ENCODE measurements at places on chromosomes 2 and 18.

DNA sequence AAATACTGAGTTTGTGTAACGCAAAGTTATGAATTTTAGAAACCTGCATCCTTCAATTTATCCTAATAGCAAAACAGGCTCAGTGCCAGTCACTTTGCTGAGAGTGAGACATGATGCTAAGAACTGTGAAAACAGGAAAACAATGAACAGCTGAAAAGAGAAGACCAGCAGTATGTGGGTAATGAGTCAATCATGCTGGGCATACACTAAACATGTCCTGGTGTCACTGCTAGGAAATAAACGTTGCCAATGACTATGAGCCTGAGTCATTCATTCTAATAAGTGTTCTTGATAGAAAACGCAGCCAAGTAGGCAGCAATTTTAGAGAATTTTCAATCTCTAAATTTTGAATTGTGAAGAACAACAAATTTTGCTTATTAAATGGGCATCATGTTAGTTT, 237.3 kb downstream of the GALR1 start:
- DNase-seq: no peak

- no peak for DNase-seq
Measured at GRCh38 chr2:193253014-193253530, 1058.3 kb upstream of the TMEFF2 start.

DNA sequence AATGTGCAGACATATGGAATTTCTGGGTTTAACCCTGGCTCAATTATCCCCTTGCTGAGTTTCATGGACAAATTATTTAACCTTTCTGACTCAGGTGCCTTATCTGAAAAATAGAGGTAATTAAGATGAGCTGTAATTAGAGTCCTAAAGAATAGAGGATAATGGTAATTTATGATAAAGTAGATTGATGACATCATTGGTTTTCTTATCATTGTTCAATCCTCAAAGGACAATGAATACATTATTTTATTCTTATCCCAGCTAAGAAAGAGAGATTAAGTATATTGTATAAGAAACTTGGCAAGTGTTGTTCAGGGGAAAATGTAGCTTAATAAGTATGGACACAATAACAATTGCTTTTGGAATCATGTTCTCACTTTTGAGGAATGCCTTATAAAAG, 279.3 kb downstream of the NYAP2 start:
- DNase-seq: no peak

- DNase-seq: no peak
Measured at GRCh38 chr2:25690058-25690457, 16.7 kb upstream of the DTNB start.

- DNase-seq: no peak
Measured at GRCh38 chr2:169039702-169040101, 8.6 kb upstream of the ABCB11 start.

GRCh38 chr2:5140347-5140746, 551.8 kb upstream of the SOX11 start:
- DNase-seq: no peak

DNA sequence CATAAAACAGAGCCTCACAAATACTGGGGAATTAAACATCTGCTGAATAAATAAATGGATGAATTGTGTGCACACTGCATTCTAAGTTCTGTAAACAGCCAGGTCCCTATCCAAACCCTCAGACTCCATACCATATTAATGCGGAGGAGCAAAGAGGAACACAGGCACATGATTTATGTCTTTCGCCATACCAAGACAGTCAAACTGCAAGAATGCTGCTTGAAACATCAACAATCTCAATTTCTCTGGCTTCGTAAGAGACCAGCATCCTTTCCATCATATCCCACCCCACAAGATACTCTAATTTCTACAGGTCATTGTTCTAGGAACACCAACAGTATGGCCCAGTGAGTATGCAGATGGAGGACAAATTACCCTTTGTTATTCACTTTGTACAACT, 15.0 kb downstream of the KANSL3 start:
- no peak for DNase-seq

GRCh38 chr2:232518844-232519243, 1.3 kb upstream of the PRSS56 start:
- no peak for DNase-seq

DNA sequence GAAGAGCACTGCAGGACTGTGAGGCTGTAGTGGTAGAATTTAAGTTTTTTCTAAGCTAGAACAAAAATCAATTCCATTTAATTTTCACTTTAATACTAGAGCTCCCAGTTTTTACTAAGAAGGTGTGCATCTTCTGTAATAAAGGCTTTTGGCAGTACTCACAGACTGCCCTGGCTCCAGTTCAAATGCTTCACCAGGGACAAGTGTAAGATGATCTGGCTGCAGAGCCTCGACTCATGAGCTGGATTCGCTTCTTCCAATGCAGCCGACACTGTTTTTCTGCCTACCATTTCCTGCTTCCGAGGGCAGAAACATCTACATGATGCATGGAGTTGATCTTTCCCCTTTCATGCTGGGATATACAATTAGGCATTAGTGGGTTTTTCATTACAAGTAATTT, 87.0 kb downstream of the FARSB start:
- no peak for DNase-seq

DNA sequence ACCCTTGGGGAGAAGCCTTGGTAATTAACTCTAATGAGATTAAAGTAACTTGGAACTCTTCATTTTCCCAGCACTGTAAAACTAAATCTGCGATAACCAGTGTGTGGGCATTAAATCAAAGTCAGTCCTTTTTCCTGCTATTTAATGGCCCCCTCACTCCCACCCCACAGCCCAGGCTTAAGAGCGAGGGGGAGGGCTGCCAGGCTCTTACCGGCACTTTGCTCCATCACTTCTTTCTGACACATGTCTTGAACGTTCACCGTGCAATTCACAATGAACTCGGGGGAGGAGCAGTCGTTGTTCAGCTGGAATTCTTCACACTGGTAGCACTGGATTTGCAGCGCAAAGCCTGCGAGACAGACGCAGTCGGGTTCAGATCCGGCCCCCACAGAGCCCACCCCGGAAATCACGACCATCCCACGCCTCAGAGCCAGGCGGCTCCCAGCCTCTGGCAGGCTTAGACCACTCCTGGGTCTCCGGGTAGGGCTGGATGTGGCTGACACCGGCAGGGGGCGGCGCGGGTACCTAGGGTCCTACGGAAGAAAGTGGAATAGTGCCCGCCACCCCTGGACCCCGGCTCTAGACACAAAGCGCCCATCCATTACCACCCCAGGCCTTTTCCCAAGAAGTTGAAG, 1.7 kb downstream of the LYPD1 start:
- DNase-seq: no peak

DNA sequence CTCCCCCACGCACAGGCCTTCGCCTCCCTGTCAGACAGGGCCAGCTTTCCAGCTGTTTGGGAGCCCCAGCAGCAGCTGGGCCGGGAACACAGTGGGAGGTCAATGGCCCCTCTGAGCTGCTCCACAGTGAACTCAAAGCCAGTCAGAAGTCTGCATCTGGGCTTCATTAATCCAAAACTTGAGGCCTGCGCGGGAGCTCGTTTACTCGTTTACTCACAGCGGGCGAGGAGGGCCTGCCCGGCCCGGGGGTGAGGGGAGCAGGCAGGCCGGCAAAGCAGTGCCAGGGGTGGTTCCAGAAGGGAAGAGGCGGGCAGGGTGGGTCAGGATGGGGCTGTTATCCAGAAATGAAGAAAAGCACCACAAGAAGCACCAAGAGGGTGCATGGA, 36.8 kb upstream of the SEMA4C start:
- DNase-seq: no peak

GRCh38 chr2:15839426-15840124, 100.8 kb upstream of the MYCN start:
- no peak for DNase-seq
